ENCODE measurements at places on chromosomes 2 and 18.

- no peak for DNase-seq
Measured at GRCh38 chr2:218218268-218219185, 1.5 kb downstream of the ARPC2 start.

- DNase-seq = no peak
Measured at GRCh38 chr2:156385242-156385641, 50.9 kb upstream of the GPD2 start.

DNA sequence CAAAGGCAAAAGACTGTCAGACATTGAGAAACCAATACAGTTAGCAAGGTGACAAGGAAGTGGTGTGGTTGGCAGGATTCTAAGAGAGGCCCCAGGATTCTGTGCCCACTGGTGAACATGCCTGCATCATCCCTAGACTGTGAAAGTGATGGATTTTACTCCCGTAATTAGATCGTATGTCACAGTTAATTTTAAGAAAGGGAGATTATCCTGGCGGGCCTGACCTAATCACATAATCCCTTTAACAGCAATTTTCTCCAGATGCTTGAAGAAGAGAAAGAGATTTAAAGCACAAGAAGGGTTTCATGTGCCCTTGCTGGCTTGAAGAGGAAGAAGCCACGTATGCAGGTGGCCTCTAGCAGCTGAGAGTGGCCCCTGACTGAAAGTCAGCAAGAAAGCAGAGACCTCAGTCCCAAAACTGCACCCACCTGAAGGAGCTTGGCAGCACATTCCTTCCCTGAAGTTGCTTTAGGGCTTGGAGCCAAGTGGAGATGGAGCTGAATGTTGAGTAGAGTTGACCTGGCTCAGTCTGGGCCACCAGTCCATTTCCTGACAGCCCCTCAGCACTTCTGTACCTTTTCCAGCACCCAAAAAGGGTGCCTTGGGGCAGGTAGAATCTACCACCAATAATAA is 49.1 kb downstream of the GTF3C3 start:
- DNase-seq = no peak

- DNase-seq = no peak
Measured at GRCh38 chr18:6865251-6865650, 135.7 kb downstream of the ARHGAP28 start.

- DNase-seq = no peak
Measured at GRCh38 chr2:37819186-37819585, 105.9 kb upstream of the RMDN2 start.

GRCh38 chr2:105789745-105790460 is 45.2 kb downstream of the NCK2 start:
- DNase-seq = no peak

- no peak for DNase-seq
Measured at GRCh38 chr2:150222942-150223341, 264.5 kb downstream of the RND3 start.

DNA sequence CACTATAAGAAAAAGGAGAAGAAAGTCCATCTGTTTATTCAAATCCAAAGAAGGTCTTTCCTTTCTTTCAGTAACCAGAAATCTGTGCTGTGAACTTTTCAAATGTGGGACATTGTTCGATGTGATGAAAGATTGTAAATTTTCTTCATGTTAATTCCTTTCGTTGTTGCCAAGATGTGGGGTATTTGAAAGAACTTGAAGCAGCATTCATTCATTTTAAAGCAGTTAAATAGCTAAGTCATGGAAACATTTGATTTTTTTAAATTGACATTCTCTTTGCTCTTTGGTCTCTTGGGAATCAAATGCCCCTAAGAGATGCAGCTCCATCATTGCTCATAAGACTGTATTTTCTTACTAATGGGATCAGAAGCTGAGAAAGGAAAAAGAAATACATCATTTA is 93.7 kb upstream of the EHBP1 start:
- DNase-seq = no peak

Measured in LNCaP clone FGC (cell line).